Fibroblast of lung (primary cell): ENCODE measurements at places on chromosomes 16 and 17. TPM values are rescaled to one million over a fixed set of nuclear protein-coding genes. Genes with fewer than 3 reads are reported as not detected.
A peak's percentile ranks its signal among the peaks of the same experiment; 100 is the strongest.

Gene NQO1
- total RNA-seq, result 494 and 779 TPM in 2 replicates

Gene HCRT
- not detected in 2 replicates for total RNA-seq

Gene SECTM1
- total RNA-seq, result 17.3 and 31.1 TPM in 2 replicates

Gene C1QL1
- 1.3 and 1.8 TPM in 2 replicates for total RNA-seq

Gene CX3CL1
- under 0.01 TPM in 1 of 2 replicates, not detected in the other for total RNA-seq

Gene PROCA1
- total RNA-seq, result 2.3 and 2.6 TPM in 2 replicates

Gene DDX52
- 18.7 and 20.6 TPM in 2 replicates for total RNA-seq

Gene HBQ1
- total RNA-seq, result not detected in 2 replicates

- H3K36me3 ChIP-seq, result no peaks in the 10 kb centered on the region
- H3K27me3 ChIP-seq, result peaks cover 5% of the 10 kb centered on the region
- no peak overlapping the region for H3K4me3 ChIP-seq
- DNase-seq, result peak; percentile 56
- peaks cover 12% of the 10 kb centered on the region for H3K4me1 ChIP-seq
Measured at GRCh38 chr17:15271741-15272140, 6.6 kb upstream of the PMP22 start.

GRCh38 chr16:57759541-57760356, 24.2 kb downstream of the KATNB1 start:
- no peak overlapping the region for H3K27ac ChIP-seq
- H3K4me1 ChIP-seq, result peaks cover 7% of the 10 kb centered on the region
- peaks cover 19% of the 10 kb centered on the region for H3K36me3 ChIP-seq

DNA sequence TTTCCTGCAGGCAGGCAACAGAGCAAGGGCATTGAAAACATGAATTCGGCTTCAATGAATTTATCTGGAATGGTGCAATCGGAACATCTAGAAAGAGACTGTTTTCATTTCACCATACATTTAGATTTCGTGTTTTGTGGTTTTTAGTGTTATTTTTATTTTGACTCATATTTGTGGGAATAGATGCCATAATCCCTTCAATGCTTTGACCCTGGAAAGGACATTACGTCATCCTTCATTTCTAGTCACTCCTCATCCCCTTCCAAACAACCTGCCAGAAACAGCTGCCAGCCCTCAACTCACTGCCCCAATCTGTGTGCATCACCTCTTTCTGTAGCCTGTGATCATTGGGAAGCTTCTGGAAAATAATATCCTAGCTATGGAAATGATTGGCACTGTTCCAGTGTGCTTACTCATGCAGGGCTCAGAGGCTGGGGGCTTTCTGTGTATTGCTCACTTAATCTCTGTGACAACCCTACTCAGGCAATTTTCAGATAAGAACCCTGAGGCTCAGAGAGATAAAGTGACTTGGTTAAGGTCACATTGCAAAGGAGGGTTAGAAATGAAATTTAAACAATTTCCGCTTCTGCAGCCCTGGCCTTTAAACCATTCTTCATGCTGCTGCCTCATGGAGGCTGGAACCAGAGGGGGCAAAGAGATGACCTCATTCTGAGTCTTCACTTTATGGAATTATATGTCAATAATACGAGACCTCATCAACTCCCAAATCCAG, 9.5 kb upstream of the KSR1 start:
- H3K27me3 ChIP-seq, result no peaks in the 10 kb centered on the region
- no peaks in the 10 kb centered on the region for H3K36me3 ChIP-seq
- no peak overlapping the region for H3K4me3 ChIP-seq
- peak overlapping the region; percentile 14 for H3K27ac ChIP-seq

GRCh38 chr17:33964344-33964979, 290.6 kb upstream of the CCL2 start:
- H3K27ac ChIP-seq, result no peak overlapping the region
- H3K4me3 ChIP-seq, result no peak overlapping the region
- H3K27me3 ChIP-seq, result no peaks in the 10 kb centered on the region
- H3K4me1 ChIP-seq, result no peaks in the 10 kb centered on the region
- DNase-seq, result no peak

DNA sequence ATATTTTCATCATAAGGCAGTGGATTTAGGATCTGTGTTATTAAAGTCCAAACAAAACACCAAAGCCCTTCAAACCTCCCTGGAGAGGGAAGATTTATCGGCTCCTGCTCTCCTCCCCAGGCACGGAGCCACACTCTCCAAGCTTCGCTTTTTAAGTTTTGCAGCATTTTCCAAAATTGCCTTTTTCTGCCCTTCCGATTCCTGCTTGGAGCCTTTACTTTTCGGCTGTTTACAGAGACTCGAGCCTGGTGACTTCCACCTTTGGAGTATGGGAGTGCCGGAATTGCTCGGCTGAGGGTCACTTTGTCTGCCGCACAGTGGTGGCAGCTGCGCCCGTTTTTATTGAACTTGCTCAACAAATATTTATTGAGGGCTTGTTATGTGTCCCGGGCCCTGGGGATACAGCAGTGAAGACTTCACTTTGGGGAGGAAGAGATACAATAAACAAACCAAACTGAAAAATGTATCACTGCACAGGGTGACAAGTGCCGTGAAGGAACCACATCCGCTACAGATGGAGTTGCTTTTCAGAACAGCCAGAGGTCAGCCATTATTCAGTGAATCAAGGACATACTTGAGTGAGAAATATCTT, 185.5 kb downstream of the NTN1 start:
- H3K4me3 ChIP-seq, result no peak overlapping the region
- peaks cover 3% of the 10 kb centered on the region for H3K27me3 ChIP-seq
- H3K27ac ChIP-seq, result no peak overlapping the region
- DNase-seq, result no peak
- no peaks in the 10 kb centered on the region for H3K36me3 ChIP-seq

DNA sequence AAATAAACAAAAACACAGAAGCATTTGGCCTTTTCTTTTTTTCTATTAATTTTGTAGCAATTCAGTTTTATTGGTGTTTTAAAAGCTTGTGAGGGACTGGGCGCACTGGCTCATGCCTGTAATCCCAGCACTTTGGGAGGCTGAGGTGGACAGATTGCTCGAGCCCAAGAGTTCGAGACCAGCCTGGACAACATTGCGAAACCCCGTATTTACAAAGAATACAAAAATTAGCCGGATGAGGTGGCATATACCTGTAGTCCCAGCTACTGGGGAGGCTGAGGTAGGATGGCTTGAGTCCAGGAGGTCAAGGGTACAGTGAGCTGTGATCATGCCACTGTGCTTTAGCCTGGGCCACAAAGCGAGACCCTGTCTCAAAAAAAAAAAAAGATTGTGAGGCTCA, 53.4 kb downstream of the SEC14L1 start:
- no peaks in the 10 kb centered on the region for H3K27me3 ChIP-seq
- H3K4me1 ChIP-seq, result no peaks in the 10 kb centered on the region
- DNase-seq, result no peak
- H3K4me3 ChIP-seq, result no peak overlapping the region
- H3K36me3 ChIP-seq, result peaks cover 10% of the 10 kb centered on the region

DNA sequence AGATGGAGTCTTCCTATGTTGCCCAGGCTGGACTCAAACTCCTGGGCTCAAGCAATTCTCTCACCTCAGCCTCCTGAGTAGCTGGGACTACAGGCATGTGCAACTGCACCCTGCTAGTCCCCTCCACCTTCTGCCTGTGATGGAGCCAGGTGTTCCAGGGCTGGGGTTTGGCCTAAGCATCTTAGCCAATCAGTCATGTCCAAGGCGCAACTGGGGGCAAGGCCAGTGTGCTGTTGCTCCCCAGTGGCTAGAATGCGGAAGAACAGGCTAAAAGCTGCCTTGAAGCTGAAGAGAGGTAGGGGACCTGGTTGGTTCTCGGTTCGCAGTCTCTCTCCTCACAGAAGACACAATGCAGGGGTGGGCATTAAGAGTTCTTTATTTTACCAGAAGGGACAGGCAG, 18.6 kb downstream of the FLOT2 start:
- H3K4me1 ChIP-seq, result no peaks in the 10 kb centered on the region
- DNase-seq, result peak; percentile 43
- H3K27me3 ChIP-seq, result no peaks in the 10 kb centered on the region
- no peak overlapping the region for H3K4me3 ChIP-seq
- H3K36me3 ChIP-seq, result peaks cover 26% of the 10 kb centered on the region

DNA sequence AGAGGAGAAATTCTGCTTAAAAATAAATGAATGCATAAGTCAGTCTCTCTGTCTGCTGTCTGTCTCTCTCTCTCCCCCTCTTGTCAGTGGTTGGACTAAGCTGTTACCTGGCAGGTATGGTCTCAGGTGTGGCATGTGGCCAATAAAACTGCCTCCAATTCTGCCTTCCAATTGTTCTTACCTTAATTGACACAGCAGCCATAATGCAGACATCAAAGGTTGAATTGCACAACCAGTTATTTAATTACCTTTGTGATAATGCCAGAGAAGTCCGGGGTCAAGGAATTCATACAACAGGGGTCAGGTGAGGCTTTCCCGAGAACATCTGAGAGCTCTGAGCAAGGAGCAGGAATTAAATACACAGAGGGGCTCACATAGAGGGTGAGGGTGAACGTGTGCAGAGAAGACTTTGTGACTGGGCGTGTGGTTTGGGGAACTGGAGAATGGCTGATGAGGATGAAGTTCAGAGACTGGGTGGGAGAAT, 78.8 kb upstream of the CDYL2 start:
- H3K27me3 ChIP-seq, result no peaks in the 10 kb centered on the region
- no peak overlapping the region for H3K4me3 ChIP-seq
- DNase-seq, result no peak
- no peak overlapping the region for H3K27ac ChIP-seq

DNA sequence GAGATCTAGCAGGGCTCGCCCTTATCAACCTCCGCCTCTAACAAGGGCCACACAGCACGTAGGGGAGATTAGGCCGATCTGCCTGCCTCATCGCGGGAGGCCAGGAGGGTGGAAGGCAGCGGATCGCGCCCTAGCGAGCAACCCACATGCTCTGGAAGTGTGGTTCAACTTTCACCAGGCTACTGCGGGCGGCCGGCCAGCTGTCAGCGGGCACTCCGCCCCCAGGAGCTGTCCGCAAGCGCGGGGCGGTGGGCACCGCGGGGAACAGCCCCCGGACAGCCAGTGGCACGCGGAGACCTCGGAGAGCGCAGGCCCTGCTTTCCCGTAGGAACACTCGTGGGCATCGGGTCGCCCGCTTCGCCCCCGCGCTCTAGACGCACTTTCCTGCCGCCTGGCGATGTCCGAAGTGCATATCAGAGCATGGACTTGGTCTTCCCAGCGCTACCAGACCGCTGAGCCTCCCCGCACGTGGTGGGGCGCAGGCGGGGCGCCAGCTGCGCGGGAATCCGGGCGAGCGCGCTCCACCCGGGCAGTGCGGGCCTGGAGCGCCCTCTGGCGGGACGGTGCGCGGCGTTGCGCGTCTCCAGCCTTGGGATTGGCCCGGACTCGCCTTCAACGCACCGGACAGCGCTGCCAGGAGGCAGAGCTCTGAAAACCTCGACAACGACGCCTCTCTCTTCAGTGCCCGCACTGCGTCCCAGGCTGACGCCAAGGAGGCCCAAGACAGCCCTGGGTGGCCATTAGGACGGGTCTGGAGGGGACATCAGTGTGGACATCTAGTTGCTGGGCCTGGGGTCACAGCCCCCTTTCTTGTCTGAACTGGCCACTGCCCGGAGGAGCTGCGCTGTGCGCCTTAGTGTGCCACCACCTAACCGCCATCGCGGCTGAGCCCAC, 3.6 kb upstream of the ZNHIT3 start:
- no peak overlapping the region for H3K27ac ChIP-seq
- peak; percentile 64 for DNase-seq
- no peak overlapping the region for H3K4me3 ChIP-seq
- H3K4me1 ChIP-seq, result peaks cover 4% of the 10 kb centered on the region

- peaks cover 2% of the 10 kb centered on the region for H3K36me3 ChIP-seq
- H3K27me3 ChIP-seq, result no peaks in the 10 kb centered on the region
- DNase-seq, result peak; percentile 99
- H3K4me1 ChIP-seq, result peaks cover 30% of the 10 kb centered on the region
- H3K27ac ChIP-seq, result peak overlapping the region; percentile 99
Measured at GRCh38 chr17:80855948-80856862, 135.4 kb upstream of the CHMP6 start.

- H3K4me1 ChIP-seq, result no peaks in the 10 kb centered on the region
- H3K4me3 ChIP-seq, result no peak overlapping the region
- no peaks in the 10 kb centered on the region for H3K36me3 ChIP-seq
- no peak for DNase-seq
- no peaks in the 10 kb centered on the region for H3K27me3 ChIP-seq
Measured at GRCh38 chr17:71033336-71033735, 864.0 kb downstream of the KCNJ2 start.

GRCh38 chr17:2304931-2305330, 1.2 kb downstream of the SRR start:
- H3K27me3 ChIP-seq, result no peaks in the 10 kb centered on the region
- no peak for DNase-seq
- no peak overlapping the region for H3K4me3 ChIP-seq
- no peak overlapping the region for H3K27ac ChIP-seq
- H3K36me3 ChIP-seq, result peaks cover 2% of the 10 kb centered on the region

- no peak overlapping the region for H3K4me3 ChIP-seq
- DNase-seq, result no peak
- no peaks in the 10 kb centered on the region for H3K36me3 ChIP-seq
Measured at GRCh38 chr16:55275869-55276268, 48.1 kb upstream of the IRX6 start.

DNA sequence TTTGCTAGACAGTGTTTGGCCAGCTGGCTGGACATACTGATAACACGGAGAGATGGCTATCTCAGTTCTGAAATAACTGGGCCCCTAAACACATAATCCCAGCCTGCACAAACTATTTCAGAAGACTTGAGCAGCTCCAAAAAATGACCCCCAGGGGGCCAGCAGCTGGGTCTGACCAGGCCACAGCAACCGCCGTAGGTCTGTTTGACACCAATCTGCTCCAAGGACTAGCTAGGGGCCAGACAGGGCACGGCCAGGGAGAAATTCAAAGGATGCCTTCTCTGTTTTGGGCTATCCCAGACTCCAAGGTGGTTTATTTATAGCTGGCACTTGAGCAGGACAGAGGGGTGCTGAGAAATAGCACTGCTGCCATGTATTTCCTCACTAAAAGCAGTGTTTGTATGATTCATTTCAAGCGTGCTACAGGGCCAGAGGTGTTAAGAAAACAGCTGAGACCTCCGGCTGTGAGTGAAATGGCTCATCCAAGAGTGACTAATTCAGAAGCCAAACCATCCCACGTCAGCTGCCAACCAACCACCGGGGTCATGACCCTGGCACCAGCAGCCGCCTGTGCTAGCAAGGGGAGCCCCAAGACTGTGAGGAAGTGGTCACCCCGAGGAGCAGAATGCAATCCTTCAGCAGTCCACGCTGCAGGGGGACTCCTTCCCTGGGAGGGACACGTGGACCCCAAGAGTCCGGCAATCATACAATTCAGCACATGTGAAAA, 5.7 kb downstream of the GGA2 start:
- no peak overlapping the region for H3K4me3 ChIP-seq
- peak; percentile 86 for DNase-seq
- H3K4me1 ChIP-seq, result peaks cover 13% of the 10 kb centered on the region
- no peak overlapping the region for H3K27ac ChIP-seq

GRCh38 chr16:2278956-2279800, 11.3 kb upstream of the RNPS1 start:
- no peak overlapping the region for H3K27ac ChIP-seq
- no peak for DNase-seq
- H3K4me1 ChIP-seq, result no peaks in the 10 kb centered on the region
- no peaks in the 10 kb centered on the region for H3K27me3 ChIP-seq
- H3K4me3 ChIP-seq, result no peak overlapping the region
